ENCODE measurements at places on chromosomes 7 and 10. TPM values are rescaled to one million over a fixed set of nuclear protein-coding genes. Genes with fewer than 3 reads are reported as not detected.

DNA sequence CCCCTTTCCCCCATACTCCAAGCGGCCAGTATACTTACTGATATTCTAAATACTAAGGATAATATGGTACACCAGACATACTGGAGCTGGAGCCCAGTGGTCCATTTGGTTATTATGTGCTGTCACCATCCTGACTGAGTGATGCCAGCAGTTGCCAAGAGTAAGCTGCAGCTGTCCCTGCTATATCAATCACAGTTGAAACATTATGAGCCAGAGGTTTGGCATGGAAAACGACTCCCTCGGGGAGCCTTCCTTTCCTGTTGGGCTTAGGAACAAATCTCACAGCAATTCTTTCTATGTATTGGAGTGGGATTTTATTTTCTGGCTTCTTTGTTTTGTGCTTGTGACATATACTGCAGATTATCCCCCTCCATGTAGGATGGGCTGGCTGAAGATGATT, 32.6 kb downstream of the STRIP2 start:
- DNase-seq: no peak

DNA sequence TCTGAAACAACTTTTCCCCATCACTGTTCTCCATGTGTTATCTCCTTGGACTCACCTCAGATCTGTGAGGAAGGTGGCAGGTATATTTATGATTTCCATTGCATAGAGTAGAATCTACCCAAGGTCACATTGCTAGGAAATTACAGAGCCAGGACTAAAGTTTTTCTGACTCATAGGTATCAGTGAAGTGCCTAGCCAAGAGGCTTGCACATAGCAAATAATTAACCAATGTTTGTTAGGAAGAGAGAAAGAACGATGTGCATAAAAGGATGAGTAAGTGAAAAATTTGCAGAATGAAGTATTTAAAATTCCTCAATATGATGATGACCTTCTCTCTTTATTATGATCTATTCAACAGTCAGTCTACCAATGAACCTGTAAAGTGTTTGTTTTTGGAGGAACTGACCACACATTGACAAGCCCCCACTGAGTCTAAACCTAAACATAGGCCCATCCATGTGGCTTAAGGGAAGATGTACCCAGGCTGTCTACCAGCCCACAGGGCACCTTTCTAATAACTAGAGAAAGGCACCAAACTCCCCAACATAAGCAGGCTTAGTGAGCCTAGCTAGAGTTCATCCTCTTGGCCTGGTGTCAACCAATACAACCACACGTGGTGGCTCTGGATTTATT, 252.9 kb upstream of the ZMIZ1 start:
- no peak for DNase-seq

Gene FFAR4
- 44.4 TPM for total RNA-seq

Gene C10orf143
- total RNA-seq: 3.4 TPM

Gene PARG
- total RNA-seq: 25.5 TPM

Data from left colon (tissue), 2 donors.